Stimulated activated CD4-positive, alpha-beta T cell treated with anti-CD3 and anti-CD28 coated beads, TNF-alpha, amount 100 ng/mL, for 1 hour (primary cell): ENCODE measurements at places on chromosomes 12 and 14.

DNA sequence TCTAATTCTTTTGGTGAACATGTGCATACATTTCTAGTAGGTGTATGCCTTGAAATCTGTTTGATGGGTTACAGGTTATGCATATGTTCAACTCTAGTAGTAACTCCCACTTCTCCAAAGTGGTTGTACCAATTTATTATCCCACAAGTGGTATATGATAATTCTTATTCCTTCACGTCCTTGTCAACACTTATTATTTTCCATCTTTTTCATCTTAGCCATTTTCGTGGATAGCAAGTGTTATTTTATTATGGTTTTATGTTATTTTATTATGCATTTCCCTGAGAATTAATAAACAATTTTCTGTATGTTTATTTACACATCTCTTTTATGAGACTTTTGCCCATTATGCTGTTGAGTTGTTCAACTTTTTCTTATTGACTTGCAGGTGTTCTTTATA, 11.2 kb upstream of the AMIGO2 start:
- DNase-seq, result no peak

GRCh38 chr12:85424581-85425348, 144.7 kb downstream of the ALX1 start:
- DNase-seq, result no peak

- DNase-seq, result no peak
Observed at GRCh38 chr12:45517381-45517780, 212.1 kb upstream of the ARID2 start.

DNA sequence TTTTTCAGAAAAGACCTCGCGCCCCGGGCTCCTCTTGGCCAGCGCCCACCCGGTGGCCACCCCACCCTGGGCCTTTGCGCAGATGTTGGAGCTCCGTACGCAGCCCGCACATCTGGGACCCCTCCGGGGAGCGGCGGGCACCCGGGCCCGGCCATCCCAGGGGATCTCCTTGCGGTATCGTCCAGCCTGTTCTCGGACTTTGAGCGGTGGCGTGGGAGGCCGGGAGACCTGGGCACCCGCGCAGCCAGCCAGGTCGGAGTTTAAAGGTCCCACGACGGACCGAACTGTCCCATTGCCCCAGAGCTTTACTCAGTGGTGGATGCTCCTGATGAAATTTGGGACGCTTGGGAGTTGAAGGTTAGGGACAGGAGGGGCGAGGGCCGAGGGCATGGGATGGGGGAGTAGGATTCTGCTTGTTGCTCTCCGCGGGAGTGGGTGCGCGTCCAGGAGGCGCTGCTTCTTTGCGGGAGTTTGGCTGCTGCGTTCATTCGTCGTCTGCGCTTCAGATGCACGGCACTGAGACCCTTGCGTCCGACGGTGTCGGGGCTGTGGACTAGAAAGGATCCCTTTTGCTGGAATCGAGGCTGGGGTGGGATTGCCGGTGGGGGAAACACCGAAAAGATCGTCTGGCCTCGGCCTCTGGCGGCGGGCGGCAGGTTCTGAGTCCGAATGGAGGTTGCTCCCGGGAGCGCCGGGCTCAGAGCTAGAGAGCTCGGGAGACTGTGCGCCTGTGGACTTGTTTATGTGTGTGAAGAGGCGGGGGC, 1.4 kb downstream of the NTF3 start:
- DNase-seq, result no peak

DNA sequence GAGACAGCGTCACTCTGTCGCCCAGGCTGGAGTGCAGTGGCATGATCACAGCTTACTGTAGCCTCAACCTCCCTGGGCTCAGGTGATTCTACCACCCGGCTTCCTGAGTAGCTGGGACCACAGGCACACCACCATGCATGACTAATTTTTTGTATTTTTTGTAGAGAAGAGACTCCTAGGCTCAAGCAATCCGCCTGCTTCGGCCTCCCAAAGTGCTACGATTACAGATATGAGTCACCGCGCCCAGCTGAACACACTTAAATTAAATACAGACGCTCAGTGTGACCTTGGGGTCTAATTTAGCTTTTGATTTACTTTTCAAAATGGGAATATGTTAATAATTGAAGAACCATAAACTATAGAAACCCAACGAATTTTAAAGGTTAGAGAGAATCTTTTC, 77.2 kb downstream of the C2CD5 start:
- DNase-seq, result no peak

GRCh38 chr12:115456946-115457689, 773.1 kb upstream of the TBX3 start:
- DNase-seq, result no peak

GRCh38 chr12:46926526-46926925, 100.7 kb upstream of the SLC38A4 start:
- no peak for DNase-seq

DNA sequence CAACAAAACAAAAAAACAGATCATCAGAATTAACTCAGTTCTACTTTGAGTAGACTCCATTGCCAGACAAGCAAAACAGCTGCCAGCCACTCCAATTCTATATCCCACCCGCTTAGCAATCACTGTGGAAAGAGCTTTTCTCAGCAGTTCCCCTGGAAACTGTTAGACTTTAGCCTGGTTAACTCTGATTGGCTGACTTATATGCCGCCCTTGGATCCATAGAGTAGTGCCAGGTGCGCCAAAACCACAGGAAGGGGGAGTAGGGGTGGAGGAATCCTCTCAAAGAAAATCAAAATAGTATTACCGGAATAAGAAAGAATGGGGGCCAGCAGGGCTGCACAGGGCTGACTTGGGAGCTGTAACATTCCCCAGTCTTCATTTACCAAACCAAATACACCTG, 5.4 kb upstream of the EML5 start:
- no peak for DNase-seq

DNA sequence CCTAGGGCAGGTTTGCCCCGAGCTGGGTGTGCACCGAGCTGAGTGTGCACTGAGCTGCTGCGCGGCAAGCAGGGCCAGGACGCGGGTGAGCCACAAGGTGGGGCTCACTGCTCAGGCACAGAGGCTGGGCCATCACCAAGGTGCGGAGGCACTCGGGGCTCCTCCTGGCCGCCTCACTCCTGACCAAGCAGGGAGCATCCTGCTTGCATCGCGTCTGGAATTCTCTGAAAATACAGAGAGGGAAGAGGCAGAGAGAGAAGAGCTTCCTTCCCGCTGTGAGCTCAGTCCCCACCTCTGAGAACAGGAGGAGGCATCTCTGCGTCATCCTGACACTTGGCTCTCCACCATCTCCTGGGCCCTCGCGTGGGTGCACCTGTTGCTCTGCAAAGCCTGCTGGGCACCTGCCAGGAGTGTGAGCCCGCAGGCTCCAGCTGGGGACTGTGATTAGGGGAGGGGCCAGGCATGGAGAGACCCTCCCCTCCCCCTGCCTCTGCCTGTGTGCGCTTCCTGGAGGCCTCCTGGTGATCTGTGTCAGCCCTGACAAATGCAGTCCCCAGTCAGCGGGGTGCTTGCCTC, 116.3 kb downstream of the GLT1D1 start:
- no peak for DNase-seq

DNA sequence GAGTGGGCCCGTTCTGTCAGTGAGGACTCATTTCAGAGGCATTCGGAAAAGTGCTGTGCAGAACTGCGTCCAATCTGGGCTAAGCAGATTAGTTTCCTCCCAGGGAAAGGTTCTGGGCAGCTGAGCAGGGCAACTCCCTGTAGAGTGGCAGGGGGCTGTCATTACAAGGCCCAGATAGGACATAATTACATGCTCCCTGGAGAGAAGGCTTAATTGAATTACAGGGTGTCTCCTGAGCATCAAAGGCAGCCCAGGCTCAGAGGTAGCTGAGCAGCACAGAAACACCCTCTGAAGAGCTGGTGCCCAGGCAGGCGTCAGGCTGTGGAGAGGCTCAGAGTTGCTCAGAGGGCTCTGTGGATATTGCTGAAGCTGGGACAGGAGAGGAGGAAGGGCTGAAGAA, 36.0 kb downstream of the SLC8A3 start:
- DNase-seq, result no peak

DNA sequence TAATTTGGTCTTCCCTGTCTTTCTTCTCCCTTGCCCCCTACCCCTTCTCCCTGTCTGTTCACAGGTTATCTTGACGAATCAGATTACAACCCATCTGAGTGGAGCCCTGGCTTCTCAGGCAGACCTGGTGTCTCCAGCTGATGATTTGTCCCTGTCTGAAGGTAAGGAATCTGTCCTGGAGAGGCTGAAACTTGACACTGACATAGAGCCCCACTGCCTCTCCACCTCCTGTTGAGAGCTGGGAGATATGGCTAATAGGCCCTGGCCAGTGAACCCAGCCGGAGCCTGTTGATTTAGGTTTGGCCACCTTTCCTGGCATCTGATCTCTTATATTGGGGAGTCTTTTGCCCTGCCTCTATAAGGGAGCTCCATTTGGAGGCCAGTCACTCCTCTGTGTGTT, 472.2 kb downstream of the RAD51B start:
- no peak for DNase-seq

DNA sequence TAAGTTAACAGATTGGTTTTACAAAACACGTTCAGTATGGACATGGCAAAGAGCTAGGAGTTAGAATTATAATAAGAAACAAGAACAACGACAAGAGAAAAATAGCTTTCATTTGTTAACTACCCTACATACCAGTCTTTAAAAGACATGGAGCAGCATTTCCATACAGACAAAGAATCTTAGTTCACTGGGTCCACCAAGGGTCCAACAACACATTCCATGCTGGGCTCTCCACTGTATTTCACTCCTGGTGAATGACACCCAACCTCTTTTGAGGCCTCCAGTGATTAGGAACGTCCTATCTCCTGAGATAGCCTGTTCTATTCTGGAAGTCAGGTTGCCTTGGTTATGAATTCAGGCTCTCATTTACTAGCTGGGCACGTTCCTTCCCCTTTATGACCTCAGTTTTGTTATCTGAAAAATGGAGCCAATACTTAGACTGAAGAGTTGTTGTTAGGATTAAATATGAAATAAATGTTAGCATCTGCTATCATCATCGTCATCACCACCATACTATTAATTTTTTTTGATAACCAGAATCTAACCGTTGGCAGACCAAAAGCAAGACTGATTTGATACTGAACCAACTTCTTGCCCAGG, 37.7 kb downstream of the C12orf75 start:
- DNase-seq, result no peak

GRCh38 chr14:89095036-89095435, 270.6 kb downstream of the TTC8 start:
- no peak for DNase-seq

GRCh38 chr14:101774814-101775213, 13.3 kb downstream of the PPP2R5C start:
- DNase-seq, result no peak

- no peak for DNase-seq
Observed at GRCh38 chr12:121964813-121965643, 46.6 kb downstream of the CFAP251 start.

- no peak for DNase-seq
Observed at GRCh38 chr14:67269298-67270060, 28.2 kb downstream of the PALS1 start.

DNA sequence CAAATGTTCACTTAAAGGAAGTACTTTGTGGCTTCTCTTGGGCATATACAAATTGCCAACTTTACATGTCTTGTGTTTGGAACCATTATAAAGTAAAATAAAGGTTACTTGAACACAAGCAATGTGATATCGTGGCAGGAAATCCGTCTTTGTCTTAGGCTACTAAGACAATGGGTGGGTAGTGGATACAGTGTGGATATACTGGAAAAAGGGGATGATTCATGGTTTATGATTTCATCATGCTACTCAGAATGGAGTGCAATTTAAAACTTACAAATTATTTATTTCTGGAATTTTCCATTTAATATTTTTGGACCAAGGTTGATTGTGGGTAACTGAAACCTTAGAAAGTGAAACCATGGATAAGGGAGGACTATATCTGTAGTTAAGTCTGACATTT, 48.4 kb downstream of the MYRFL start:
- no peak for DNase-seq

GRCh38 chr12:19539836-19540235, 100.5 kb downstream of the AEBP2 start:
- no peak for DNase-seq

DNA sequence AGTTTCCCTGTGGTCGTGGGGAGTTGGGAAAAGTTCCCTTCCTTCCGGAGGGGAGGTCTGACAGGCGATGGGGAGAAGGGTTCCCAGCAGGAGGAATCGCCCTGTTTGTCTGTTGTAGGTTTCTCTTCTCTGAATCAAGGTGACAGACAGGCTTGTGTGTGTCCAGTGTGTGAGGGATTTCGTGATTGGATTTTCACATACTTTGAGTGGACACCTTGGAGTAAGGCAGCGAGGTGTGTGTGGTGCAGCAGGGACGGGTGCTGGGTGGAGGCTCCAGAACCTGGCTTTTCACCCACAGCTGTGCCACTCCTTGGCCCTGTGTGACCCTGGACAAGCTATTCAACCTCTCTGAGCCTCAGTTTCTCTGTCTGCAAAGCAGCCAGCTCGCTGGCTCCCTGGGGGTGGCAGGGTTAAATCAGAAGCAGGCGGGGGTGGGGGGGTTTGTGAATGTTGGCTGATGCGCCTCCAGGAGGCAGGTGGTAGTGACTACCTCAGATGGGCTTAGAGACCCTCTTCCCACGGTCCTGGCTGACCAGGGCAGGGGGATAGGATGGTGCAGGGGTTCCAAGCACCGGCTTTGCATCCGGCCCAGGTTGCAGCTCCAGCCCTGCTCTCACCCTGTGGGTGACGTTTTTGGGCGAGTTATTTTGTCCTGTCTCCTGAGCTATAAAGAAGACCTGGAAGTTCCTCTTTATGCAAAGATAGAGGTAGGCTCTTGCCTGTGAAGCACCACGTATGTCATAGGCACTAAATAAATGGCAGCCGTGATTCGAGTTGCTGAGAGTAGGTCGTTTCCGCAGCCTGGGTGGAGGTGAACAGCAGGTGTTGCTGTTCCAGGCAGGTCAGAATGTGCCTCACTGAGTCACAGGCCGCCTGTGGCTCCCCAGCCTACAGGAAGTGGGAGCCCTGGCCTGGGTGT, 679 bp downstream of the BDKRB2 start:
- DNase-seq, result no peak
